ENCODE measurements at places on chromosomes 1 and 21.

DNA sequence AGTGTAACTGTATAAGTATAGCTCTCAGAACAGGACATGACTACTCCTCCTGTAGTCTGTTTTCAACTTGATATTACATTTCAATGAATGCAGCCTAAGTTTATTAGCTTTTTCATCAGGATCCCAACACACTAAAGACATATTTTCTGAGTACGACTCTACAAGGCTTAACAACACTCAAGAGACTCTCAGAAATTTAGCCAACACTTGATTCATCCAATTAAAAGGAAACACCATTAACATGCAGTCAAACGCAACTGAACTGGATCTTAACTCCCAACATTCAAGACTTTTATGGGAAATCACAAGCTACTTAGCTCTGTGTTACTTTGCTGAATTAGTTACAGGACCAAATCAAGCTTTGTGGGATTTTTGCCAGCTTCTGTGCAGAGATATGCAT lies 65.2 kb upstream of the SGIP1 start:
- no peak overlapping the region for H3K27ac ChIP-seq
- DNase-seq = no peak
- no peaks in the 10 kb centered on the region for H3K36me3 ChIP-seq
- peaks cover 14% of the 10 kb centered on the region for H3K27me3 ChIP-seq
- no peaks in the 10 kb centered on the region for H3K4me1 ChIP-seq

DNA sequence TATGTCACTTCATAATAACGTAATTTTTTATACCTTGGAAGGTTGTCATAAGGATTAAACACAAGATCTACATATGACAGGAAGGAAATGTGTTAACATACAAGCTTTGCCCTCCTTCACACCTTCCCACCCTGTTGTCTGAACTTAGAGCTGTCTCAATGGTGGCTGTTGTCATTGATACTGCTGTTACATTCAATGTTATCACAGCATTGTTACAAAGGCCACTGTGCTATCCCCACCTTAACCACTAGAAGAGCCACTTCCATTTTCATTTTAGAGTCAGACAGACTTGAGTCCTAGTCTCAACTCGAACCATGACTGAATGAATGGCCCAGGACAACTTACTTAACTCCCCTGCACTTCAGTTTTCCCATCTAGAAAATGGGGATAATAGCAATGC lies 31.2 kb downstream of the TAS1R2 start:
- no peak overlapping the region for H3K4me3 ChIP-seq
- no peak for DNase-seq
- no peaks in the 10 kb centered on the region for H3K36me3 ChIP-seq
- H3K4me1 ChIP-seq = no peaks in the 10 kb centered on the region

- DNase-seq = no peak
- H3K4me1 ChIP-seq = peaks cover 69% of the 10 kb centered on the region
- no peaks in the 10 kb centered on the region for H3K27me3 ChIP-seq
- H3K36me3 ChIP-seq = peaks cover 11% of the 10 kb centered on the region
Measured at GRCh38 chr21:45113543-45113942, 39.2 kb downstream of the ADARB1 start.

DNA sequence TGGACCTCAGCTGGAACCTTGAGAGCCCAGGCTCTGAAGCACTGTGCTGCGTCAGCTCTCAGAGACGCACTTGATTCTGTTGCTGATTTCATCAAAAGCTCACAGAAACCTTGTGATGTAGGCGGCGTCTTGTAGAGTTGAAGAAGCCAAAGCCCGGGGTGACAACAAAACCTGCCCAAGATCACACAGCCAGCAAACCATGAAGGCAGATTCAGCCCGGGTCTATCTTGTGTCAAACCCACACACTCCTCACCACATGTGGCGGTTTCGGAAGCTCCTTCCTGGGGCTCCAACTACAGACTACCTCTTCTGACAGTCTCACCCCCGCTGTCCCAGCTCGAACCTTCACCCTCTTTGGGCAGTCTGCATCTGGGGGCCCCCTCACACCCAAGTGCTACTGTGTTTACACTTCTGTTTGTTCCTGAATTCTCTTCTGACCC lies 50.4 kb downstream of the TENT5C start:
- peak overlapping the region; percentile 53 for H3K4me3 ChIP-seq
- H3K27ac ChIP-seq = peak overlapping the region; percentile 69
- peak; percentile 71 for DNase-seq
- peaks cover 94% of the 10 kb centered on the region for H3K4me1 ChIP-seq

DNA sequence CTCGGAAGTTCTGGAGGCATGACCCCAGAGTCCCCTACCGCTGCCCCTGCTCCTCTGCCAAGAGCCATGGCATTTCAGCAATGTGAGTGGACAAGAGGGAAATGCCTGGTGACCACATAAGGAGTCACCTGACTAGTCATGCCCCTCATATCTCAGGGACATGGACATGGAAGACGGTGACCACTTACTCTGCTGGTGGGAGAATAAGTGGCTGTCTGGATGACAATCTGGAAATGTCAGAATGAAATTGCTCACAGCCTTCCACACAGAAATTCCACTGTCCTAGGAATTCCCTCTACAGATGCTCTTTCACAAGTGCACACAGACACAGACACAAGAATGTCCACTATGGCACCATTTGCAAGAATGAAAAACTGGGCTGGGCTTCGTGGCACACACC lies 24.3 kb upstream of the PLEKHG5 start:
- no peak overlapping the region for H3K27ac ChIP-seq
- DNase-seq = no peak
- no peaks in the 10 kb centered on the region for H3K4me1 ChIP-seq
- H3K36me3 ChIP-seq = no peaks in the 10 kb centered on the region

DNA sequence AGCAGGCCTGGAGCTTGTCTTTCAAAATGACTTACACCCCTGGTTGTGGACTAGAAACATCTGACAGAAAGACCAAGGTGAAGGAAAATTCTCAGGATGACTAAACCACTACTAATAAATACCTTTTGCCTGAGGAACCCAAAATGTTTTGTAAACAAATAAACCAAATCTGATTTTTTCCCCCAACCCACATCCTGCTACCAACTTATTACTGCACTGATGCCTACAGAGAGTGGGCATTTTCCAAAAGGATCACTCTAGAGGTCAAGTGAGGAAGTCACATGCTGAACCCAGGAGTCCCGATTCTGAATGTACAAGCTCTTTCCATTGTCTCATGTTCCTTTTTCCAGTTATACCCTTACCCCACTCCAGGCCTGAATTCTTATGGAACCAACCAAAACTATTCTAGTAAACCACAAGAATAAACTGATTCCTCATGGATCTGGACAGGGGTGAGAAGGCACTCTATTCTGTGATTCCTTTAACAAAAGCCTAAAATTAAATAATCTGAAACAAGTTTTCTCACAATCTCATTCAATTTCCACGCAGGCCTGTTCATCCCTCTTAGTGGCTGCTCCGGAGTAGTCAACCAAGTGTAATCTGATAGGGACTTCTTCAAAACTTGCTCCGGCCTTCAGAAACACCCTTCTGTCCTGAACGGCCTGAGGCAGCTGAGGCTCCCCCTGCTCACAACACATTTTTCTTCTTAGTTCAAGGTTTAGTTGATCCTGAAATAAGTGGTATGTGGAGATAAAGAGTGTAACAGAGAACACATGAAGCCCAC lies 1.4 kb downstream of the PI4KB start:
- H3K27ac ChIP-seq = peak overlapping the region; percentile 97
- H3K36me3 ChIP-seq = peaks cover 15% of the 10 kb centered on the region
- DNase-seq = no peak
- H3K4me1 ChIP-seq = peaks cover 47% of the 10 kb centered on the region
- no peaks in the 10 kb centered on the region for H3K27me3 ChIP-seq
- H3K4me3 ChIP-seq = peak overlapping the region; percentile 93

GRCh38 chr1:119626011-119626545 lies 22.0 kb downstream of the ZNF697 start:
- H3K4me3 ChIP-seq = no peak overlapping the region
- H3K27ac ChIP-seq = no peak overlapping the region
- no peak for DNase-seq
- H3K36me3 ChIP-seq = no peaks in the 10 kb centered on the region
- H3K27me3 ChIP-seq = peaks cover 21% of the 10 kb centered on the region

GRCh38 chr21:38831526-38832467 lies 26.1 kb downstream of the ETS2 start:
- H3K4me3 ChIP-seq = no peak overlapping the region
- H3K27ac ChIP-seq = no peak overlapping the region
- DNase-seq = peak; percentile 40
- H3K36me3 ChIP-seq = no peaks in the 10 kb centered on the region
- H3K4me1 ChIP-seq = peaks cover 18% of the 10 kb centered on the region

- H3K36me3 ChIP-seq = no peaks in the 10 kb centered on the region
- no peak for DNase-seq
- peaks cover 5% of the 10 kb centered on the region for H3K27me3 ChIP-seq
- no peak overlapping the region for H3K27ac ChIP-seq
- H3K4me3 ChIP-seq = no peak overlapping the region
- no peaks in the 10 kb centered on the region for H3K4me1 ChIP-seq
Measured at GRCh38 chr1:172976222-172977041, 74.3 kb downstream of the TNFSF18 start.

GRCh38 chr1:233473549-233474204 lies 140.2 kb upstream of the KCNK1 start:
- no peak overlapping the region for H3K27ac ChIP-seq
- no peaks in the 10 kb centered on the region for H3K27me3 ChIP-seq
- no peak for DNase-seq

GRCh38 chr21:39088831-39089380 lies 94.3 kb downstream of the PSMG1 start:
- DNase-seq = no peak
- H3K27me3 ChIP-seq = no peaks in the 10 kb centered on the region
- no peaks in the 10 kb centered on the region for H3K36me3 ChIP-seq
- H3K4me1 ChIP-seq = peaks cover 2% of the 10 kb centered on the region
- H3K4me3 ChIP-seq = no peak overlapping the region
- H3K27ac ChIP-seq = no peak overlapping the region

GRCh38 chr1:246200738-246201137 lies 306.3 kb downstream of the SMYD3 start:
- H3K27ac ChIP-seq = no peak overlapping the region
- no peaks in the 10 kb centered on the region for H3K36me3 ChIP-seq
- H3K4me1 ChIP-seq = no peaks in the 10 kb centered on the region
- no peak for DNase-seq

DNA sequence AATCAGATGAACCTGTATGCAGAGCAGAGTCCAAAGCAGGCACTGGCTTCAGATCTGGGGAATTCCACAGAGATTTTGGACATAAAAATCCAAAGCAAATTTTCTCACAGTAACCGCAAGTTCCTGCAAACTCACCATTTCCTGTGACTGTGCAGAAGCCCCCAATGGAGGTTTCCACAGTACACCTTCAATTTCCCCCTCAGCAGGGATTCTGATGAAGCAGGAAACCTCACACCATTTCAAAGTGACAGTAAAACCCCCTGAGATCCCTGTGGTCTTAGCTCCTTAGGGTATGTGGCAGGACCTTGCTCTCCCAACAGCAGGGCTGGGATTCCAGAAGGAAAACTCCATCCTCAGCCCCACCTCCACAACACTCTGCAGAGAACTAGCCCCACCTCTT lies 6.0 kb upstream of the TGFBR3 start:
- DNase-seq = no peak
- H3K27me3 ChIP-seq = peaks cover 15% of the 10 kb centered on the region

- H3K36me3 ChIP-seq = peaks cover 8% of the 10 kb centered on the region
- peaks cover 29% of the 10 kb centered on the region for H3K4me1 ChIP-seq
- H3K27me3 ChIP-seq = no peaks in the 10 kb centered on the region
- peak overlapping the region; percentile 98 for H3K27ac ChIP-seq
- DNase-seq = no peak
Measured at GRCh38 chr1:26900815-26901511, 696 bp upstream of the GPATCH3 start.

GRCh38 chr1:158257888-158258287 lies 3.7 kb downstream of the CD1A start:
- no peak overlapping the region for H3K27ac ChIP-seq
- no peaks in the 10 kb centered on the region for H3K4me1 ChIP-seq
- H3K27me3 ChIP-seq = peaks cover 22% of the 10 kb centered on the region
- DNase-seq = no peak

DNA sequence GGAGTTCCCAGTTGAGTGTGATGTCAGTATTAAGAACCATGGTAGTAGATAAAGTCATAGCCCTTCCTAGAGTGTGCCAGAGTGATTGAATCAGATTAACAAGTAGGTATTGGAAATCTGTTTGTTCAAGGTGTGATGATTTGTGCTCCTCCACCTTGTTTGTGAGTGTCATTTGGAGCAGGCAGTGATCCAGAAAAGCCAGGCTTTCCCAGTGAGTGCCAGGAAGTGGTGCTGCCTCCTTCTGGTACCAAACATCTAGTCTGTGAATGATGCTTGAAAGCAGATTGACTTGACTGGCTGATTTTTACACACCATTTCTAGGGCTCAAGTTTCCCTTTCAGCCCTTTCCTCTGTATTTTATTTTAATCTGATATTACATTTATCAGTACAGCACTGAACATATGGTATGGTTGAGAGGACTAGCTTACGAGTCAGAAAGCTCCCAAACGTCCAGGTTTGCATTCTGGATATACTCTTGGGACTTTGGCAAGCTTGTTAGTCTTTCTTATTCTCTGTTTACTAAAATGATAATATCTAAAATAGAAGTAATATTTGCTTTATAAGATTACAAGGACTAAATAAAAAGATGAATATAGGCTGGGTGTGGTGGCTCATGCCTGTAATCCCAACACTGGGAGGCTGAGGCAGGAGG lies 100.7 kb downstream of the PATJ start:
- peaks cover 3% of the 10 kb centered on the region for H3K4me1 ChIP-seq
- H3K4me3 ChIP-seq = no peak overlapping the region
- no peaks in the 10 kb centered on the region for H3K36me3 ChIP-seq

- H3K36me3 ChIP-seq = no peaks in the 10 kb centered on the region
- no peaks in the 10 kb centered on the region for H3K4me1 ChIP-seq
- H3K27me3 ChIP-seq = peaks cover 4% of the 10 kb centered on the region
Measured at GRCh38 chr1:38677311-38677710, 182.3 kb downstream of the RRAGC start.

DNA sequence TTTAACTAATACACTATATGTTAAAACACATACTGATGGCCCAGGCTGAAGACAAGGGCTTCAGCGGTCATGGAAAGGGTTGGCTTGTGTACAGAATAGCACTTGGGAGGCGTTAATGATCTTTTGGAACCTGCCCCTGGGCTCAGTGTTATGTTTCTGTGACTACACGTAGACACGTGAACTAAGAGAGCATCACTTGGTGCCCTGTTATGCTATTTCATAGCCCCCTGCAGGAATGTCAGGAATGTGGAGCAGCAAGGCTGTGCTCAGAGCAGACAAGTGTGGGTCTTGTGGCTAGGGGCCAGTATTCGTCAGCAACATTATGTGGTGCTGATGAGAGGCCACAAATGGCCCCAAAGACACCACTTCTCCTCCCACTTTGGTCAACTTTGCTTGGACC lies 132.4 kb downstream of the MAP3K21 start:
- no peaks in the 10 kb centered on the region for H3K36me3 ChIP-seq
- no peak overlapping the region for H3K27ac ChIP-seq
- H3K4me3 ChIP-seq = no peak overlapping the region
- H3K27me3 ChIP-seq = peaks cover 3% of the 10 kb centered on the region
- H3K4me1 ChIP-seq = no peaks in the 10 kb centered on the region

Data from activated naive CD8-positive, alpha-beta T cell treated with anti-CD3 and anti-CD28 coated beads, Interleukin-2, amount 50 U/mL, for 24 hours (primary cell).